ENCODE measurements at places on chromosomes 16 and 17.

DNA sequence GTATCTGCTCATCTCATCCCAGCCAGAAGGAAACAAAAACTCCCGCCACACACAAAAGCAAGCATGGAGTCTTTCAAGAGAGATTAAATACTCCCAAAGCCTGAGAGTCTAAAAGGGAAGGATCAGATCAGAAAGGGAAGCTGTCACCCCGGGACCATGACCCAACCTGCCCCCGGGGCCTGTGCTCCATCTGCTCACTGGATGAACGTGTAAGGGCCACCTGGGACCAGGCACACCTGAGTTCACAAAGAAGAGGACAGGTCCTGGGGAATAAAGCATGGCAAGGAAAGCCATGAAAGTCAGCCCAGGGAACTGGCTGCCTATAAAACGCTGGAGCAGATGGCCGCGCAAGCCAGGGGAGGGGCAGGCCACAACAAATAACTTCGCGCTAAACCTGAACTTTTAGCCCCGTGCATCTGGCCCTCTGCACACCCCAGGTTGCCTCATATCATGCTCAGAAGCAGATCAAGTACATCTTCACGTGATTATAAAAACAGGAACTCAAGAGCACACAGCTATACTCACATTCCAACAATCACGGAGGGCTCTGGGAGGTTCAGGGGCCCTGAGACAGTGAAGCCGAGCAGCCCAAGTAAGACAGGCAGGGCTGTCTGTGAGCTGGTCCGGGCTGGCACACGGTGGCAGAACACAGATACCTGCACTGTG, 3.4 kb downstream of the TMEM11 start:
- DNase-seq, result no peak

DNA sequence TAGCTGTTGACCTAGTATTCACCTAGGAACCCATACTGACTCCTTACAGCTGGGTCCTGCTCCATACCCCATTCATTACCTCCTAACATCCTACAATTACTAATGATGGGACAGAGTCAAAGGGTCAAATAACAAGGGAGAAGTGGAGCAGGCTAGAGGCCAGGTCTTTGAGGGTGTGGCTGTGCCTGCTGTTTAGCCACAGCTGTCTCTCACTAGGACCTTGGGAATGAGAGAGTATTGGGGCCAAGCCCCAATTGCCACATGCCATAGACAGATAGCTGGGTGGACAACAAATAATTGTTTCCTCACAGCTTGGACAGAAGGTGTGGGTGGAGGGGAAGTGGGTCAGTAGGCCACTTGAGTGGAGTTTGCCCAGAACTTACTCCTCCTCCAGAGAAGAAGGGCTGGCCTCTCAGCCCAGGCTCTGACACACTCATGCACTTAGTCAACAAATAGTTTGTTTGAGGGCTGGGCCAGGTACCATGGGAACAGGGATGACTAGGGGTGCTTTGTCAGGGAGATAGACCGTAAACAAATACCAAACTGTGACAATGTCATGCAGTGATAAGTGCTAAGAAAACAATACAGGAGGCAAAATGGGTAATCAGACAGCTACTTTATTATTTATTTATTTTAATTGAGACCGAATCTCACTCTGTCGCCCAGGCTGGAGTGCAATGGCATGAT, 10.2 kb upstream of the CENPT start:
- DNase-seq, result no peak

GRCh38 chr17:82449883-82450356, 632 bp downstream of the CYBC1 start:
- DNase-seq, result no peak

DNA sequence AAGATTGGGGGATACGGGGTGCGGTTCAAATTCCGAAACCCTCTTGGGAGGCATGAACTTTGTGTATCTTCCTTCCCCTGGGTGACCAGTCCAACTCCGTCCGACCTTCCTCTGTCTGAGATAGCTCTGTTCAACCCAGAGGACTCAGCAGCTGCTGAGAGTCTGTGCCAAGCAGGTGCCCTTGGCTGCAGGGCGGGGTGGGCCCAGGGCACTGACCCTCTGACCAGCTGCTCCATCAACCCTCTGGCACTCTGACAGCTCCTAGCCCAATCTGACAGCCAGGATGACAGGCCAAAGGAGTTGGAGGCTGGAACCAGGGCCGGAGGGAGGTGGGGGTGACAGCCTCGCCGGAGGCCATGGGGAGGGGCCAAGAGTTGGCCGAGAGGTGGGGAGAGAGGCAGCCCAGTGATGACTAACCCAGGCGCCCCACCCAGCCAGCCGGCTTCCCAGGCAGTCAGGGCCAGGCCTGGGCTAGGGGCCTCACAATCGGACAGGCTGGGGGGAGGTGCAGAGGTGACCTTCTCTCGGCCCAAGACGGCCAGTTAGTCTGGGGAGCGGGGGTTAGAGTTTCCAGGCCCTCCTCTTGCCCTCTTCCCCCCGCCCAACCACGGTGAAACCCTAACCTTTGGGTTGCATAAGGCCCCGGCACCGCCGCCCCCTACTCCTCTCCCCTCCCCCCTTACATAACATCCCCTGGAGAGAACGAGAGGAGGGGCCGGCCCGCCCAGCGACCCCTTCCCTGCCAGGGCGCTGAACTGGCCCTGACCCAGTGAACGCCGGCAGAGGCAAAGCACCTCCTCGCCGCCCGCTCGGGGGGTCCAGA, 5.0 kb upstream of the TLCD2 start:
- DNase-seq, result no peak

GRCh38 chr16:554640-555365, 5.4 kb upstream of the PRR35 start:
- DNase-seq, result no peak

DNA sequence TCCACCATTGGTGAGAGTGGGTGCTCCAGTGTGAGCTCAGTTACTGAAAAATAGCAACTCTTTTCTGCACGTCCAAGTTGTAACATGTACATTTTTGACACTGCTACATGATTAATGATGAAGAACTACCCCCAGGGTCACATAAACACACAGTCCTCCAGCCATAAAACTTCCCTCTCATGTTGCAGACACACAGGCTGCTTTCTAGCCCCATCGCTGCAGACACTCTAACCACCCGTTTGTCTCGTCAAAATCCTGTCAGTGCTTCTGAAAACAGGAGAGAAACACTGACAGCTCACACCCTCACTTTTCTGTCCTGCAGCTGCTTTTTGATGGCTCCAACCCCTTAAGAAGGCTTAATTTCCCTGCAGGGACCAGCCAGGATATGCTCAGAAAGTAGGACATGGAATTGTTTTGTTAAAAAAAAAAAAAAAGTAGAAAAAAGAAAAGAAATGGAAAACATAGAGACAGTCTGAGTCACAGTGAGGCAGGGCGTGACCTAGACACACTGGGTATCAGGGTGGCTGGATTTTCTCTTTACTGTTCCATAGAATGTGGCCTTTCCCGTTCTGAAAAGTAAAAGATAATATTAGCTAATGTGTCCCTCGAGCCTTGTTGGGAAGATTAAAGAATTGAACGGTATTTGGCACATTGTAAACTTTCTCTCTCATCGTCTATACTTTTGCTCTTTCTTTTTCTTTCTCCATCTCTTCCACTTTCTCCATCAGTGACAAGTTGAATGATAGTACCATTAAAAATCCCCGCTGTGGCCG, 20.7 kb upstream of the CCL5 start:
- no peak for DNase-seq

- DNase-seq, result no peak
Measured at GRCh38 chr17:79565606-79566250, 45.1 kb downstream of the RBFOX3 start.

DNA sequence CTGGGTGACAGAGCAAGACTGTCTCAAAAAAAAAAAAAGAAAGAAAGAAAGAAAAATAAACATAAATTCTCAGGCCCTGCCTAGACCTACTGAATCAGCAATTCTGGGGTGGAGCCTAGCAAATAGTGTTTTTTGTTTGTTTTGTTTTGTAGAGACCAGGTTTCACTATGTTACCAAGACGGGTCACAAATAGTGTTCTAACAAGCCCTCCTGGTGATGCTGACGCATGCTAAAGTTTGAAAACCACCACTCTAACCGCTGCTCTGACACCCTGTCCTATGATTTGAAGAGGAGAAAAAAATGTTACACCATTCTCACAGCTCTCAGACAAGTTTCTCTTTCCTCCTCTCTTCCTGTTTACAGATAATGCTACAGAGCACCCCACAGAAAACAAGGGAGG, 1.5 kb downstream of the MRPL10 start:
- DNase-seq, result no peak

DNA sequence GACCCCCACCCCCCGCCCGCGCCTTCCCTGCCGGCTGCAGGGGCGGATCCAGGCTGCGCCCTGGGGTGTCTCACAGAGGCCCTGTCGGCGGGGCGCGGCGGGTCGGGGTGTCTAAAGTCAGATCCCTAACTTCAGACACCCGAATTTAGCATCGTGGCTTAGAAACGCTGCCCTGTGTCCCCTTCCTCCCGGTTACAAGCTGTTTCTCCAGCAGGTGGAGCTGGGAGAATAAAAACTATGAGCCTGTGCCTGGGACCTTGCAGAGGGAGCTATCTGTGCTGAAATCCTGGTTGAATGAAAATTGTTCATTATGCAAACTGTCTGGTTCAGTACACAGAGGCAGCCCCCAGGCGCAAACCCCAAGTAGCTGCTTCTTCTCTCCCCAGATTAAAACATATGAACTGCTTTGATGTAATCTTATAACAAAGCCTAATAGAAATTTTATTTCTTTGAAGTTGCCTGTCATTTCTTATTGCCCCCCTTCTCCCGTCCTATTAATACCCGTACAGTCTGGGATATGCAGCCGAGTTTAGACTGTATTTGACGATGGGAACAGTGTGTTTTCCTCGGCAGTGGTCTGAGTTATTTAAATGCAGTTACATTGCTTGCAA, 79.0 kb downstream of the RPA1 start:
- DNase-seq, result no peak

- DNase-seq, result no peak
Measured at GRCh38 chr17:74861662-74862107, 2.0 kb upstream of the GRIN2C start.

GRCh38 chr16:73086108-73086507, 38.2 kb upstream of the ZFHX3 start:
- DNase-seq, result no peak

DNA sequence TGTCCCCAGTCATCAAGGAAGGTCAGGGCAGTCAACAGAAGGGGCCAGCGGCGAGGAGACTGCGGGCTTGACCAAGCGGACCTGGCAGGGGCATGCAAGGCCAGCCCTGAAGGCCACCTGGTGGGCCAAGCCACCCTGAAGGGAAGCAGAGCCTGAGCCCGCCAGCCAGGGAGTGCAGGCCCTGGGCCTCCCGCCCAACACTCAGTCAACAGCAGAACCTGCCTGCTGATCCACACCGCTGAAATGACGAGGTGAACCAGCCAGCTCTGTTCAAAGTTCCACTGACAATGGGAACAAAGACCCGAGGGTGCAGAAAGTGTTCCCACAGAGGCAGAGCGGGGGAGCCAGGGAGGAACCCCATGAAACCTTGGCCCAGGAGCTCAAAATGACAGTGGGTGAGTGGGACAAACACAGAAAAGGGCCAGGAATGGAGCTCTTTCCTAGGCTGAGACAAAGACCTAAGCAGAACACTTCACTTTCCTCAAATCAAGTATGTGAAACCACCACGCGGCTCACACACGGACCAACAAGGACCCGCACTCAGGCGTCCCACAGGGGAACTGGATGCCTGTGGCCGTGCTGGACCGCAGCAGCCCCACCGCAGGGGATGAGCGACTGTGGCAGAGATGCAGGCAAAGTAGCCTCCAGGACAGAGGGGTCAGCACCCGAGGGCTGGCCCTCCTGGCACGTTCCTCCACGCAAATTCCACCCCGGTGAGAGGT, 12.0 kb downstream of the AXIN1 start:
- DNase-seq, result no peak

GRCh38 chr17:21076242-21076641, 33.4 kb upstream of the USP22 start:
- no peak for DNase-seq

- DNase-seq, result no peak
Measured at GRCh38 chr16:17602678-17603077, 131.9 kb upstream of the XYLT1 start.

- DNase-seq, result peak; percentile 0
Measured at GRCh38 chr17:55845385-55845784, 94.5 kb downstream of the PCTP start.

DNA sequence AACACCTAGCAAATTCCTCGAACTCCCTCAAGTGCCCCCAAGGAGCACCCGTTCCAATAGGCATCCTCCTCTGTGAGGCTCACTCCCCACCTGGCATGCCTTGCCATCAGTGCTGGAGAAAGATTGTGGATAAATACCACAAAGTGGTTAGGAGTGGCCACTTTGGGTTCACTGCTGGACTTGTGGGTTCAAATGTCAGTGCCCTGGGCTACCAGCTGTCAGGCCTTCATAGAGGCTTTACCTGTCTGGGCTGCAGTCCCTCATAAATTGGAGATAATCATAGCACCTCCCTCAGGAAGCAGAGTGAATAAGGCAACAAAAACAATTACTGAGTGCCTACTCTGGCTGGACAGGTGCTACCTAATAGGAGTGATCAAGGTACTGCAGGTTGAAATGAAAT, 1.5 kb upstream of the SYT17 start:
- DNase-seq, result no peak

- DNase-seq, result no peak
Measured at GRCh38 chr17:45341533-45342158, 24.8 kb upstream of the MAP3K14 start.
